Naive thymus-derived CD8-positive, alpha-beta T cell (primary cell): ENCODE measurements at places on chromosomes 2 and 18. TPM values are rescaled to one million over a fixed set of nuclear protein-coding genes. Genes with fewer than 3 reads are reported as not detected.

LAMA1 gene
- not detected for polyA plus RNA-seq

- peak; percentile 29 for DNase-seq
These were observed 70.4 kb downstream of the RHBDD1 start for GRCh38 chr2:226906163-226906693.

DNA sequence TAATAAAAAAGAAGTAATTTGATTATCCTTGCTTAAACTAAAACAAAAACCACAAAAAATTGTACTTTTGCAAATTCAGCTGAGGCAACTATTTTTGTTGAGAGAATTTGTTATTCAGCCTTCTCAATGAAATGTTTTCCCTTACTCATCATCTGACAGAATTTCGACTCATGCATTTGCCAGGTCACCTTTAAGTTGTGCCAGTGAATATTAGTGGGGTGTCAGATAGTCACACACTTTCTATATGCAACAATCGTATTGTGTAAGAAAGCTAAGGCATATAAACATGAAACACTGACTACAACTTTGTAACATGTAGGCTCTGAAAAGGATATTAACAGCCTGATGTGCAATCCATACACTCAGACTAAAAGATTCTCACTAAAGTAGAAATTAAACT is 1653.1 kb upstream of the SLC39A10 start:
- no peak for DNase-seq

GRCh38 chr2:192286093-192286701 is 91.5 kb upstream of the TMEFF2 start:
- no peak for DNase-seq

DNA sequence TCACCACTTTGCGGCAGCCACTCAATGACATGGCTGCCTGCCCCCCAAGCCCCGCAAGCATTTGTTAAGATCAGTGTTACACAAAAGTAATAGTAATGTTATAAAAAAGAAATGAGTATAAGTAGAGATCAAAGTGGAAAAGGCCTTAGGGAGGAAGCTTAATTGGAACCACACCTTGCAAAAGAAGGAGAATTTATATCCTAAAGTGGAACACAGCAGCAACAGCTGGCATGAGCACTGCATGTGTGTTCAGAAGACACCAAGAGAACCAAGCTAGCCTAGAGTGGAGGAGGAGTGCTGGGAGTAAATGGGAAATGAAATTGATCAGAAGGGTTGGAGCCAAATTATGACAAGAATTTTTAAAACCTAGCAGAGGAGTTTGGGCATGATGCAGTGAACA is 73.1 kb upstream of the STK17B start:
- DNase-seq = no peak

CCDC141 gene
- 9.8 TPM for polyA plus RNA-seq

SCYGR2 gene
- not detected for polyA plus RNA-seq

DNA sequence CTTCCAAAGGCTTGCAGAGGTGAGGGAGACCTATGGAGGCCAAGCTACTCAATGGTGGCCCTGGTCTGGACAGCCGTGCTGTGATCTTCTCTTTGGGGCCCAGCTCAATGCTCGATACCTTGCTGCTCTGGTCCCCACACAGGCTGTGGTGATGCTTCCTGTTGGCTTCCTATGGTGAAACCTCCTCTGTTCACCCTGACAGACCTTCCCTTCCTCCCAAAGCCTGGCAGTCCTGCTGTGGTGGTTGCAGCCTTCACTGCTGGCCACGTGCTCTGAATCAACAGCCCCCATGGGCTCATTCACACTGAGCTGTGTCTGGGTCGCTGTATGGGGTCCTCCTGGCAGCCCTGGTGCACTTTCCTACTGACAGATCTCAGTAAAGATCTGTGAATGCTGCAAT is 31.0 kb upstream of the GALR1 start:
- no peak for DNase-seq

ALPG gene
- polyA plus RNA-seq = not detected

REG1A gene
- polyA plus RNA-seq = not detected

MOGAT1 gene
- not detected for polyA plus RNA-seq

TMEM247 gene
- polyA plus RNA-seq = not detected

ANKAR gene
- polyA plus RNA-seq = 3.6 TPM

GRCh38 chr2:184644685-184645084 is 46.4 kb downstream of the ZNF804A start:
- no peak for DNase-seq

DNA sequence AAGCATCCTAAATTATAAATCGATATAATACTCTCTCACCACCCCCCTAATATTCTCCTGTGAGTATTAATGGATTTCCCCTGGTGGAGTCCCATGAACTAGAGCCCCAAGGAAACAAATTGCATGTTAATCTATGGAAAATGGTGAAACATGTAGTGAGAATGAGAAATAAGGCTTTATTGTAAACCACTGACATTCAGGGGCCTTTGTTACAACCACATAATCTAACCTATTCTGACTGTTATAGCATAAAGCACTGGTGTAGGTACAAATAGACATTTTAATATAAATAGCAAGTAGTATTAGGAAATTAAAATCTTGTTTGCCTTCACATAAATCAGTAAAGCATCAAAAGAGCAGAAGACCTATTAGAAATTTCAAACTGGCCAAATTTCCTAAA is 65.3 kb upstream of the TLK1 start:
- no peak for DNase-seq

SLC38A11 gene
- not detected for polyA plus RNA-seq

DNA sequence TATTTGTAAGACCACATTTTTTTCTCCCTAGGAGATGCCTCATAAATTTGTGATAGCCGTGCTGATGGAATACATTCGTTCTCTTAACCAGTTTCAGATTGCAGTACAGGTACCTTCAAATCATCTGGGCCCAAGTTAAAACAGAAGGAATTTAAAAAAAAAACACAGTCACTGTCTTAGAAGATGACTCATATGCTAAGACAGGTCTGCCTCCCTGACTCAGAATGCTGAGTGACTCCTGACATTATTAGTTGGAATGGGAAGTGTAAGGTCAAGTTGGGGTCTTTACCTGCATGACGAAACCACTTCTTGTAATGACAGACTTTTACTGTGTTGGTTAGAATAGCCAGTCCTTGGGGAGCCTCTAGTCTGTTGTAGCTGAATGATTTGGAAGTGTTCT is 26.3 kb downstream of the RMC1 start:
- no peak for DNase-seq

DNA sequence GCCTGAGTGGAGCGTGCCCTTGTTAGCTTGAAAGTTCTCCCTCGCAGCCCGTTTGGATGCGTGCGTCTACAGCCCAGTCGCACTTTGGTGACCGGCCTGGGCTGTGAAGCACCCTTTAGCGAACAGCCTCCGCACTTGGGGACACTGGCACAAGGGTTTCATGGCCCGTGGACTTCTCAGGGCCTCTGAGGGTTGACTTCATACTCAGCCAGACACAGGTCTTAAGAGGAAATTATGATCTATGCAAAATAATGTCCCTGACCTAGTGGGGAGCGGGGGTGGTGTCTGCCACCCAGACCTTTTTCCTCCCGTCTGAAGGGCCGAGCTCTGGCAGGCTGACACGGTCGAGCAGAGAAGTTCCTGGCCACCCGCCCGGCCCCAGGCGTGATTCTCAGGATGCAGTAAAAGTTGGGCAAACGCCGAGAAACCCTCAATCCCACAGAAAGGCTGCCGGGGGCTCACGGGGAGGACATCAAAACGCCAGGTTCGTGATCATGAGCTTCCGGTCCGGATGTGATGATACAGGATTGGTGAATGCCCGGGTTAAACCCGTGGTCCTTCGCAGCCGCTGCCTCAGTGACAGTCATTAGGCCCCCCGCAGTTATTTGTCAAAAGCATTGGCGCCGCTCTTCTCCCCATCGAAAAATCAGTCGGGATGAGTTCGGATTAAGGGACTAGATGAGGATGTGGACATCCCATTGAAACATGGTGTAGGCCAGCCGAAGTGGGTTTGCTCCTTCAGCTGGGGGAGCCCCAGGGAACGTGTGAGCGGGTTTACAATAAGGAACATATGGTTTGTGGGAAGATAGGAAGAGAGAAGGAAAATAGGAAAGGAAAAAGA is 3.6 kb upstream of the PAX3 start:
- DNase-seq = no peak

BARD1 gene
- 16.1 TPM for polyA plus RNA-seq

- DNase-seq = no peak
These were observed 434.7 kb downstream of the NRXN1 start for GRCh38 chr2:50597206-50597605.

GRCh38 chr2:241408849-241409248 is 52.8 kb downstream of the FARP2 start:
- DNase-seq = no peak

DNA sequence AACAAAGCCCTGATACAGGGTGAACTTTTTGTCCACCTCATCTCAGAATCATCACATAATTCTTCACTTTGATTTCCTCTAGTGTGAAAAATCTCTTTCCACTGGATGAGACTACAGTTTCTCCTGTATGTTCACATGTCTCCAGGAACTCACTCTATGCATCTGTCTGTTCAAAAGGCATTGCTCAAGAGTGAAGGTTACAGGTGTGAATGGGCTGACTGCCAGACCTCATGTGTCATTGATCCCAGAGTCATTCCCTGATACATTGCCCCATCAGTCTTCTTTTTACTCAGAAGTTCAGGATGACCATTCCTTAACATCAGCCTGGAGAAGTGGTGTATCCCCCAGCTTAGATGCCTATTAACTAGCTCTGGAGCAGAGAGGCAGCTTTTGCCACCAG is 4.4 kb upstream of the DSC3 start:
- no peak for DNase-seq

DNA sequence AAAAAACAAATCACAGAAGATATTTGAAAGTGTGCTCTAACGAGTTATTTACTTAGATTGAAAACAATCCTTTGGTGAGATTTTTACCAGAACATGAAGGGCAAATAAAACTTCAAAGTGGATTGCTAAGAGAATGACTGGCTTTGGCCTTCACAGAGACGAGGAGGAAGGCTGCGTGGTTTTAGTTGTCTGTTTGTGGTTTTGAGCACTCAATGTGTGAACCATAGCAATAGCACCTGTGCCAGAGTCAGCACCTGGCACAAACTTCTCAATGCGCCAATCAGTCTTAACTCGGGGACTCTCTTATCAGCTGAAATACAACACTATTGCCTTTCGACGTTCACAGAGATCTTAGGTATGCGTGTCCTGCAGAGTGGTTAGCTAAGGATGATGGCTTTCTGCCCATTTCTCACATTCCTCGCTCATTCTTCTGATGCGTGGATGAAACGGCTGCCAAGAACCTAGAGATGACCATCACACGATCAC is 70.0 kb downstream of the MBP start:
- DNase-seq = peak; percentile 51

DNA sequence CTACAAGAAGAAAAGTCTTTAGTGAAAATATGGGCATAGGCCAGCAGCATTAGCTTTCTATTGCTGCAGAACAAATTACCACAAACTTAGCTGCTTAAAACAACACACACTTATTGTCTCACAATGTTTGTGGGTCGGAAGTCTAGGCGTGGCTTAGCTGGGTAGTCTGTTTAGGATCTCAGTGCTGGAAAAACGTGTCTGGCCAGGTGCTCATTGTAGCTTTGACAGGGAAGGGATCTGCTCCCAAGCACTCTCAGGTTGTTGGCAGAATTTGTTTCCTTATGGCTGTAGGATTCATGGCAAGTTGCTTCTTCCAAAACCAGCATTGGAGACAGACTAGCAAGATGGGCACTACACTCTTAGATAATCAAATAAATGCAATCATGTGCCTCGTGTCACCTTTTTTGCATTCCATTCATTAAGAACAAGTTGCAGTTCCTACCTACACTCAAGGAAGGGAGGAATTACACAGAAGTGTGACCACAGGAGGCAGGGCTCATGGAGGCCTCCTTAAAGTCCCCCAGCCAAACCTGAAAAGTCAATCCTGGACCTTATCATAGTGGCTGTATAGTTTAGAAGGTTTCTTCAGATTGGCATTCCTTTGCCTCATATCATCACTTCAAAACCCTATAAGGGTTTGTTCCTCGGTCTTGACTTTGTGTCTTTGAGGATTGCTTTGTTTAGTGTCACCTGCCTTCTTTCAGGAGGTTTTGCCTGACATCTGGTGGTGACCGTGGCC is 17.3 kb downstream of the MRPL30 start:
- DNase-seq = no peak

DNA sequence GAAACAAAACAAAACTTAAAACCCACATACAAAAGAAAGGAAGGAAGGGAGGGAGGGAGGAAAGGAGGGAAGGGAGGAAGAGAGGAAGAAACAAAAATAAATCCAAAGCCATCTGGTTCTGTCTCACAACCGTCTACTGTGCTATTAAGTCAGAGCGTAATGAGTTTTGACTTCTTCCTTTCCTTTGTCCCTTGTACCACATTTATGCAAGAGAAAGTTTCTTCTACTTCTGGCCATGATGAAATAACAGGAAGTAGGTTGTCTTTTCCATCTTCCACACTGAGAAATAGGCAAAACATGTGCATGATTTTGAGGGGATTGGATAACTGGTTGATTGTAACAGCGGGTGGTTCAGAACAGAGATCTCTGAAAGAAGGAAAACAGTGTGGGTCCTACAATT is 121.4 kb downstream of the CTAGE1 start:
- DNase-seq = no peak

ST6GAL2 gene
- polyA plus RNA-seq = not detected

ANO7 gene
- not detected for polyA plus RNA-seq

DNA sequence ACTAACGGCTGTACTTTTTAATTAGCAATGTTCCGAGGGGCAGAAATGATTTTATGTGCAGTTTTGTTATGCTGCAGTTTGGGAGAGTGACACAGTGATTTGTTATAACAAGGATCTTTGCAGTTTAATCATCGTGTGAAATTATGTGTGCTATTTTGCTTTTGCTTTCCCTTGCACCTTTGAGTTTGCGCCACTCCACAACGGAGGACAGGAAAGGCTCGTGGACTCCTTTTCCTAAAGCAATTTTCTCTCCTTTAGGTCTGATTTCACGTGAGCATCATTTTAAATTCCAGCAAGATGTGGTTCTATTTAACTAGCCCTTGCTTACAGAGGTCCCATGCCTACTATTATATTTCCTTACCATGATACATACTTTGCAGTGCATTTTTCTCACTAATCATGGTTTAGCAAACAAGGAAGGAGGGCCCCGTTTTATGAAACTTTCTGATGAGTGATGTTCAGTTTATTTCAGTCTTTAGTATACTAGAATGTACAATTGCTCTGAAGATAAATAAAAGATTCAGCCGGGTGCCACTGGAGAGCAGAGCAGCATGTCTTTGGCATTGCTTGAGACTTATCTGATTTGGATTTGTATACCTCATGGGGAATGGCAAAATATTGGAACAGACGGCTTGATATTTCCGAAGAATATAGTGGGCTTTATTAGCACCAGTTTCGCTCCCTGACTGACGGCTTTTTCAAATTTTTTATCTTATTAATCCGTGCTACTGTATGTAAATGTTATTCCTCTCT is 528.2 kb upstream of the FANCL start:
- DNase-seq = no peak

CFAP65 gene
- not detected for polyA plus RNA-seq

CHRNA1 gene
- not detected for polyA plus RNA-seq

PCARE gene
- polyA plus RNA-seq = not detected

ZAP70 gene
- 149 TPM for polyA plus RNA-seq
